ENCODE measurements at places on chromosomes 5 and 9.

DNA sequence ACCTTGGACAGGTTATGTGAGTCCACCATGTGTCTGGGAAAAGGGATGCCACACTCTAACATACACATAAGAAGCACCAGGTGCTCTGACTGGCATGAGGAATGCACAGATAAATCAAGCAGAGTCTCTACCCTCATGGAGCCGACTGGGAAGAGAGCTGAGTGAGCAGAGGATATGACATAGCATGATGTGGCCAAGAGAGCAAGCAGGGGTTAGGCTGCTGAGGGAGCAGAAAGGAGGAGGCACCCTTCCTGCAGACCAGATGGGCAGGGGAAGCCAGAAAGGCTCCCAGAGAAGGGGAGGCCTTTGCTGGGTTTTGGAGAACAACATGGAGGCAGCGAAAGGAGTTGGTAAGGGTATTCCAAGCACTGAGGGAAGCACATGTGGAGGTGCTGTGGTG is 223.1 kb downstream of the GNA14 start:
- DNase-seq: no peak

DNA sequence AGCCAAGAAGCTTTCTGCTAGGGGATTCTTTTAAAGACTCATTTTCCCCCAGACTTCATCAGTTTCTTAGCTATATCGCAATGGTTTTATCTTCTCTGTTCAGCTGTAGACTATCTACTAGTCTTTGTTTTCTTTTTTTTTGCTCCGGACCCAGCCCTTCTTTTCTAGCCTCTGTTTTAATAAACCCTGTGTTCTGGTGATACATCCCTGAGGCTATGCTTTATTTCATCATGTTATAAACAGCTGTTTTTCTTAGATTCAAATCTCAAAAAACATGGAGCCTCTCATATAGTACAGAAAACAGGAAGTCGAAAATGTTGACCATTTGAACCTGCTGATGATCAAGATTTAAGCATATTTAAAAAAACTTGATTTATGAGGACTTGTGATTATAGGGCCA is 37.8 kb downstream of the SCGB3A1 start:
- no peak for DNase-seq

- DNase-seq: no peak
These were observed 37.0 kb downstream of the CXXC5 start for GRCh38 chr5:139684881-139685749.

DNA sequence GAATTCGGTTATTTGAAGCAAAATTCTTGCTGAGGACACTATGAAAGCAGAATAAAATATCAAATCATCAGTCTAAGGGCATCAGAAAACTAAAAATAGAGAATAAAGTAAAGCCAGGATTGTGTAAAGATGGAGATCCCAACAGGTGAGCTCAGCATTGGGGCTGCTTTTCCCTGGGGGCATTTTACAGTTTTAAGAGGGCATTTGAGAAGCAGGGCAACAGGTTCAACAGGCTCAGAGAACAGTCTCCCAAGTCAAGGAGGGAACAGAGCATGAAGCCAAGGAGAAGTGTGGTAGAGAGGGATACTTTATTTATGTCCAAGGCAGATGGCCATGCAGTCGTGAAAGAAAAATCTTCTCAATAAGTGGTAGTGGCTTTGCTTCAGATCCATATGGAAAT is 145.4 kb downstream of the SYK start:
- DNase-seq: no peak

DNA sequence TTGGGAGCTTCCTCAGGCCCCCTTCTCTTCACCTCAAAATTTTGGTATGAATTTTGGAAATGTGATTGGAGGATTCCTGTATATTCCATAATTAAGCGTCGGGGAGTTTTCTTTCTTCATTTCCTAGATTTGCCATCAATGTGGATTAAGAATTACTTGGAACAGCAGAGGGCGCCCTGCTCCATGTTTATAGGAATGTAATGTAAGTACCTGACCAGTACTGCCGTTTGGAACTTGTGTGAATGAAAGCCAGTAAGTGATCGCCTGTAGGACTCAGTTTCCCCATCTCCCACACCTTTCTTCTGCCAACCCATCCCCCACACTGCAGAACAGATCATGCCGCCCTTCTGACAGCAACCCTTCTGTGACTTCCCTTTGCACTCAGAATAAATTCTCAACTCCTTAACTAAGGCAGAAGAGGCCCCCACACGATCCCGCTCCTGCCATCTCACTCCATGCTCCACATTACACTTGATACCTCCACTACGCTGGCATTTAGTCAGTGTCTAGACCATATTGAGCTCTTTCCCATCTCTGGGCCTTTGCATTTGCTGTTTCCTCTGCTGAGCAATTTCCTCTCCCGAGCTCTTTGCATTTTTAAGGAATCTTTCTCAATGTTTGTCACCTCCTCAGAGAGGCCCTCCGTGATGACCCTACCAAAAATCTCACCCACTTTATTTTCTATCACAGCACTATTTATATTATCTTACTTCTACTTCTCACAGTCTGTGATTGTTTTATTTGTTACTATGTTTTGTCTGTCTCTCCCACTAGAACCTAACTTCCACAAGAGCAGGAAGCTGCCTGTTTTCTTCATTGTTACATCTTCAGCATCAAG is 79.5 kb upstream of the HTR4 start:
- peak; percentile 35 for DNase-seq

DNA sequence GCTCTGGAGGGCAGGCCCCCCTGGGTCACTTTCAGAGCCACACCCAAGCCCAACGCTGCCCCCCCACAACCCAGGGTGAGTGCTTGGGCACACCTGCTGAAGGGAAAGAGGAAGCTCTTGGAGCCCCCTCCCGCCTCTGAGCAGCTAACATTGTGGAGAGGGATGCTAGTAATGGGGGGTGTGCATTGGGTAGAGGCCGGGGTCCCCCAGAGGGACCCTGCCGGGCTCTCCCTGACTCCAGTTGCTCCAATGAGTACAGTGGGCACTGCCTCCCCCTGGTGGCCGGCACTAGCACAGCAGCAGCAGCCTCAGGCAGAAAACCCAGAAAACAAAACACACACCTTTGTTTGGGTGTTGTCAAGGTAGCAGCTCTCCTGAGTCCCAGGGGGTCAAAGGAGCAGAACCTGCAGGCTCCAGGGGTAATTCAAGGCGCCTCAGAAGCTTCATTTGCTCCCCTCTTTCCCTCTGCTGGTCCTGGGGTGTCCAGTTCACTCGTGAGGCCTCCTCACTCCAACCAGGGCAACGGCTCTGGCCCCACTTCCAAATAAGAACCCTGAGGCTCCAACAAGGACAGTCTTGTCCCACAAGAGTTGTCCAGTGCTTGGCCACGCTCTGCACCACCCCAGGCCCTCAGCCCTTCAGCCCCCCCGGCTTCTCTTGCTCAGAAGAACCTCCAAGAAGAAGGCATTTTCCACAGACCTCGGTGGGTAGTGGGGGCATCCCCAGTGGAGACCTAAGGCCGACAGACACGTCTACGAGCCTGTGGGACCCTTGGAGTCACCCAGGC is 16.1 kb downstream of the GBGT1 start:
- peak; percentile 82 for DNase-seq

DNA sequence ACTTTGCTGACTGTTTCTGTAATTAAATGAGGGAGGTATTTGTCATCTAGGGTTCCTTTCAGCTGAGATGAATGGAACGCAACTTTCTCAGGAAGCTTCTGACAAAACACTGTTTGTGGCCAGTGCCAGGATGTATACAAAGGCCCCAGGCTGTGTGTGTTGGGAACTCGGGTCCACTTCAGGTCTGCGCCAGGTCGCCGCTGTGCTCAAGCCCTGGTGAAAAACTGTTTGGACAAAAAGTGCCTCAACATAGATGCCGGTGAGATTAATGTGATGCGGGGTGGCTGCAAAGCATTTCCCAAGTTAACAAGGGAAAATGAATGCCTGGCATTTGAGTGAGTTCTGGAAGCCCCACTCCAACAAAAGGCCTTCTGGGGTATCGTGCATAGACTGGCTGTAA is 156.4 kb downstream of the GABBR2 start:
- no peak for DNase-seq

DNA sequence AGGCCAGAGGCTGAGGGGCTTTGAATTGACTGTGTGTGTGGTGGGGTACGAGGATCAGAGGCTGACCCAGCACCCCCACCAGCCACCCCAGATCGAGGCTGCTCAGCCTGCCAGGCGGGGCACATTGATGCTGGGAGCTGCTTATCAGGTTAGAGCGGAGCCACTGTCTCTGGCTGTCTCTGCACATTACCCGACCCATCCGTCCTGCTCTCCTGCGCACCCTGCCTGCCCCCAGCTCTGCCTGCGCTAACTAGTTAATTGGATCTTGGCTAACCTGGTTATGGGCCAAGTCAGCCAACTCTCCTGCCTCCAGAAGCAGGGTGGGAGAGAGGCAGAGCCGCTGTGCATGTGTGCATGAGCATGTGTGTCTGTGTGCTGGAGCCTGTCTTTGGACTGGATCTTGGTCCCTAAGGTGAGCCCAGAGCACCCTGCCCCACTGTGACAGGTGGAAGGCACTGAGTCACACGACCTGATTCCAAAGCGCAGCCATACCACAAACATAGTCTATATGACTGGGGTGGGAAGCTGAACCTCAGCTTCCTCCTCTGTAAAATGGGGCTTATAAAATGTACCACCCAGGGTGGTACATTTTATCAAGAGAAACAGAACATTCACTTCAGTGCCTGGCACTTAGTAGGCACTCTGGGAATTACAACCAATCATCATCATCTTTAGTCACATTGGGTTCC is 39.7 kb downstream of the PCDH1 start:
- no peak for DNase-seq

DNA sequence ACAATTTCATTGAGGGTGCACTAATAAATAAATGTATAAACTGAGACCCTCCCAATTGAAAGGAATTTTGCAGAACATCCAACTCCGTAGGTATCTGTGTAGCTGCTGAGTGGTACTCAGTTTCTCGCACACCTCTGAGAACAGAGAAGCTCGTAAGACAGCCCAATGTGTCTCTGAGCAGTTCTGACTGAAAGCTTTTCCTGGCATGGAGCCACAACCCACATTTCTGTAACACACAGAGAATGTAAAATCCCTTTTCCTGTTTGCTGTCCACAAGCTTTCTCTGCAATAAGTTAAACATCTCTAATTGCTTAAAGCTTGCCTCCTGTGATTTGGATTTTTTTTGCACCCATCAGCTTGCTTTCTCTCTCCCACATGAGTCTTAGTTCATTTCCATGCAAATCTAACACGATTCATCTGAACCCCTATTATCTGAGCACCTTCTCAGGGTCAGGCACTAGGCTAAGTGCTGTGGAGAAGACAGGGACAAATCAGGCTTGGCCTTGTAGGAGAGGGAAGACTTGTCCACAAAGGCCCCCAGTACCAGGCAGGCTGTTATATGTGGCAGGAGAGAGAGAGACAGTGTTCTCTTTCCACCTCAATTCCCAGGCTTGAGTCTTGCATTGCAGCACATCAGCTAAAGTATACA is 44.2 kb upstream of the COL15A1 start:
- DNase-seq: peak; percentile 55

DNA sequence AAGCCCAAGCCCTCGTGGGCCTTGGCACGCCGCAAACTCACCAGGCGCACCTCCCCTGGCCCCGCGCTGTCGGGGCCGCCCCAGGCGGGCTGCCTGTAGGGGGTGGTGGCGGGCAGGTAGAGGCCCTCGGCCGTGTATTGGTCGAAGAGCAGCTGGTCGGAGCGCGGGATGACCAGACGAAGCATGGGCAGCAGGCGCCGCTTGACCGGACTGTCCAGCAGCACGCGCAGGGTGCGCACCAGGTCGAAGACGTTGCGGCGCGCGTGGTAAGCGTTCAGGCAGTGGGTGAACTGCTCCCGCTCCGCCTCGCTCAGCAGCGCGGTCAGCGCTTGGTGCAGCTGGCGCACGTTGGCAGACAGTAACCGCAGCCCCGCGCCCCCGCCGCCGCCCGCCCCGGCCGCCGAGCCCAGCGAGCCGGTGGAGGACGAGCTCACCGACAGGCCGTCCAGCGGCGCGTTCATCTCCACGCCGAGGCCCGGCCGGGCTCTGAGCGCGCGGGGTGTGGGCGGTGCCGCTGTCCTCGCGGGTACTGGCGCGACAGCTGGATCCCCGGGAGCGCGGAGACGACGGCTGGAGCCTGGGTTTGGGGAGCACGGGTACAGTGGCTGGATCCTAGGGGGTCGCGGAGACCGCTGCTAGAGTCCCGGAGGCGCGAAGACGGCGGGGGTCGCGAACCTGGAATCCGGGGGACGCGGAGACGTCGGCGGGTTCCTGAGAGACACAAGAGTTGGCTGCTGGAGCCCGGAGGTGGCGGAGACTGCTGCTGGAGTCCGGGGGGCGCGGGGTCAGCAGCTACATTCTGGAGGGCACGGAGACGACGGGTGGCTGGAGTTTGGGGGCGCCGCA is 709 bp downstream of the WHRN start:
- peak; percentile 82 for DNase-seq

GRCh38 chr9:125929846-125930245 is 182.7 kb downstream of the PBX3 start:
- no peak for DNase-seq

- no peak for DNase-seq
These were observed 36.0 kb upstream of the RIC1 start for GRCh38 chr9:5592904-5593303.

GRCh38 chr5:113663879-113664541 is 150.5 kb downstream of the YTHDC2 start:
- DNase-seq: peak; percentile 29

- no peak for DNase-seq
These were observed 23.9 kb downstream of the LECT2 start for GRCh38 chr5:135930949-135931295.

- no peak for DNase-seq
These were observed 545.4 kb upstream of the TLE4 start for GRCh38 chr9:79026316-79026715.

- no peak for DNase-seq
These were observed 47.2 kb downstream of the GLDC start for GRCh38 chr9:6598249-6598725.

GRCh38 chr5:136206361-136206760 is 13.4 kb upstream of the SMIM32 start:
- DNase-seq: no peak

DNA sequence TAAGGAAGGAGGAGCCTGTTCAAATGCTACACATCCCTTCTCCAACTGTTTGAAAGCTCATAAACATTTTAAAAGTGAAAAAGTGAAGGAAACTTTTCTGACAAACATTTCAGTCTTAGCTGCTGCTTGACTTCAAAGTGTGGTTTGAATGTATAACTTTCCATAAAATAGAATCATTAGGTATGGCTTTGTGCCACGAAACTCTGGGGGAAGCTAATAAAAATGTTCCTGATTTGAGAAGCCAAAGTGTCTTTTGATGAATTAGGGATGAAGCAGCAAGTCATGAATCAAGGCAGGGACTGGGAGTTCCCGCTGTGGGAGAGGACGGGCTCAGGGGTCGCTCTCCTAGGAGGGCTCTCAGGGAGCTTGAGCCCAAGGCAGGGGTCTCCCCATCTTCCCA is 15.3 kb downstream of the MVB12B start:
- DNase-seq: no peak

All from GM03348 (cell line).